AG10803 (cell line): ENCODE measurements at places on chromosomes 13 and 19.
A peak's percentile ranks its signal among the peaks of the same experiment; 100 is the strongest.

GRCh38 chr13:46232281-46232680, 20.6 kb downstream of the LRRC63 start:
- DNase-seq = peak; percentile 33

GRCh38 chr19:4555657-4556561, 3.6 kb downstream of the SEMA6B start:
- no peak for DNase-seq

GRCh38 chr13:41639955-41640780, 182.8 kb downstream of the RGCC start:
- peak; percentile 69 for DNase-seq

DNA sequence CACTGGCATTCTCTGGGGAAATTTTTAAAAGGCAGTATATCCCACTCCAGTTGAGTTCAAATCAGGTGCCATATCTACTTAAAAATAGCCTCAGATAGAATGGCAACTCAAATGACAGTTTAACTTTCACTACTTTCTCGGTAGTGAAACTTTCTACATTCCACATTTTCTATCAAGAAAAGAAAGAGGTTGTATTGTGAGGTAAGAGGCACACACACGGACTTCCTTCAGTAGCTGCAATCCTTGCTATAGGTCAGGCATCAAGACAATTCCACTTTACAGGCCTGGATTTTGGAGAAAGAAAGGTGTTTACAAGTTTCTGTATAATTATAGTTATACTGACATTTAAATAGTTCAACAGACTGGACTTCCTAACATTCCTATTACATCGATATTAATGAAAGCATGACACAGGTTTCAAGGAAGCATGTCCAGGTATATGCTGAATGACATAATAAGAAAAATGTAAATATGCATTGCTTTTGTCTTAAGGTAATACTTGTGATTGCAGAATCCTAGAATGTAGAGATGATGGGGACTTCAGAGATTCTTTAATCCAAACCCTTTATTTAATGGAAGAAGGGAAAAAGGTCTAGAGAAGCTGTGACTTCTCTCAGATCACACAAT, 5.2 kb downstream of the STARD13 start:
- no peak for DNase-seq

- DNase-seq = no peak
These were observed 26.6 kb downstream of the CBY2 start for GRCh38 chr13:45728759-45729158.

- DNase-seq = peak; percentile 41
These were observed 107.2 kb downstream of the STARD13 start for GRCh38 chr13:33178209-33178840.
